ENCODE measurements at places on chromosomes 2 and 18. TPM values are rescaled to one million over a fixed set of nuclear protein-coding genes. Genes with fewer than 3 reads are reported as not detected.

- DNase-seq = no peak
These were observed 42.8 kb downstream of the SOX11 start for GRCh38 chr2:5734859-5735520.

GRCh38 chr2:218028189-218028495 is 25.3 kb upstream of the TNS1 start:
- DNase-seq = no peak

- DNase-seq = no peak
These were observed 66.6 kb upstream of the STAM2 start for GRCh38 chr2:152241948-152242729.

Gene ATL2
- 28.2 TPM for total RNA-seq

Gene ARL5A
- 60.7 TPM for total RNA-seq

Gene UGT1A8
- not detected for total RNA-seq

Gene AGPS
- 33.4 TPM for total RNA-seq

Gene ABCG8
- not detected for total RNA-seq
